Stimulated activated CD8-positive, alpha-beta memory T cell treated with anti-CD3 and anti-CD28 coated beads, Interleukin-4, amount 100 ng/mL, for 4 hours (primary cell): ENCODE measurements at places on chromosomes 3 and 15.

DNA sequence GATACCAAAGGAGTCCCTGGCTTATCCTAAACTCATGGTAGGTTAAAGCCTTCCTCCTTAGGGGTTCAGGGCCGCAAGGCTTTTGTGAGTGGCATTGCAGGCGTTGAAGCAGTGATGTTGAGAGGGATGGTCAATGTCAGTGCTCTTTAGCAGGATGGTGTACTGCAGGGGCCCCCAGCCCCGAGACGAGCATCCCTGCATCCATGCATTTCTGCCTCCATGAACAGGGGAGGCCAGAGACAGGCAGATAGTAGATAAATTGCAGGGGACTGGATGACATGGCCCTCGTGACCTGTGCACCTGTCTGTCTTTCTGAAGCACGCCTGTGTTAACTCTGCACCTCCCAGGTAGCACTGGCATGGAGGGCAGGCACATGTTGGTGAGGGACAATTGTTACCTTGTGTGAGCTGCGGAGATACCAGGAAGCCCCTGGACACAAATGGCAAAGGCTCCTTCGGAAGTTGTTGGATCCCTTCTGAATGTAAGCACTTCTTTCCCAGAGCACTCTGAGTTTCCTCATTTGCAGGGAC, 133.5 kb downstream of the SNRPN start:
- no peak for DNase-seq

GRCh38 chr15:80455051-80455648, 51.0 kb downstream of the ARNT2 start:
- DNase-seq: no peak

GRCh38 chr3:96430079-96430478, 384.3 kb upstream of the EPHA6 start:
- DNase-seq: no peak

DNA sequence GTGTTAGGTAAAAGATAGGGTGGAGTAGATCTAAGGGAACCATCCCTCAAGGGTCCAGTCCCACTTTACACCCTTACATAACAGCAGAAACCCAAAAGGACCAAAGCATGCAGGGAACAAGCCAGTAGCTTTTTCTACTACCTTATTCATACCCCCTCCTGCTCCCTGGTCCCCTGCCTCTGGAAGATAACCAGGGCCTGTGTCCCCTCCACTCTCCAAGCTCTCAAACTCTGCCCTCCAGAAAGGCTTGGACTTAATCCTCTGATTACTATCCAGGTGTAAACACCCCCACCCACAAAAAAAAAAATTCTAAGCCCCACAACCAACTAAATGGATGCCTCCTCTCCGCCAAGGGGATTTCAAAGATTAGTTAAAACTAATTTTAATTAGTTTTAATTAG, 33.9 kb upstream of the STRIT1 start:
- no peak for DNase-seq

GRCh38 chr3:116084999-116085791, 360.1 kb downstream of the LSAMP start:
- no peak for DNase-seq

GRCh38 chr15:65541231-65541820, 11.1 kb downstream of the HACD3 start:
- no peak for DNase-seq

DNA sequence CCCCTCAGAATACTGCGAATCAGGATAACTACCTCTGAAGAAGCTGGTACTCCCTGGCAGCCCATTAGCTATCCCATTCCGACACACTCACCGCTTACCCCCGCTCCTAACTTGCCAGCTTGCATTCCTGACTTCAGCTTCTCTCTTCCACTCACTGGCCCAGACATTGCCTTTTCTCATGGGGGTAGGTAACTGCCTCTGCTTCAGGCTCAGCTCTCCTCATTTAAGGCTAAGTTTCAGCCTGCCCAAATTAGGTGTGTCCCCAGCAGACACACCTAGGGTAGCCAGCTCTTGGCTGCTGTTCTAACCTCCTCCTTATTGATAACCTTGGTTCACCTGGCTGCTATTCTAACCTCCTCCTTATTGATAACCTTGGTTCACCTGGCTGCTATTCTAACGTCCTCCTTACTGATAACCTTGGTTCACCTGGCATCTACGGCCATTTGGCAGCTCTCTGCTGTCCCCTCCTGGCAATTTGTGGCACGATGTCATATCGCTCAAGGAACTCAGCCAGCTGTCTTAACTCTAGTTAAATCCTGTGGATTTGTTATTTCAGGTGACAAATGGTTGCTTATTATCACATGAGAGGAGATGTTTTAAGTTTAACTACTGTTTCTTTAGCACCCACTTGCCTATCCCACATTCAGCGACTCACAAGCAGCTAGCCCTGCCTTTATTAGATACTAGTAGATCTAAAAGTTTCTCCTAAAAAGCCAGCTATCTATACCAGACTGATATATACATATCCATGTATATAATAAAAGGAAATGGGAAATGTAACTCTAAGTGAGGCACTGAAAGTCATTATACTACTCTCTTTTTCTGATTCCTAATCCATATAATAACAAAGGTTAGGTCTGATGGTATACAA, 106.5 kb upstream of the ACP3 start:
- DNase-seq: no peak

DNA sequence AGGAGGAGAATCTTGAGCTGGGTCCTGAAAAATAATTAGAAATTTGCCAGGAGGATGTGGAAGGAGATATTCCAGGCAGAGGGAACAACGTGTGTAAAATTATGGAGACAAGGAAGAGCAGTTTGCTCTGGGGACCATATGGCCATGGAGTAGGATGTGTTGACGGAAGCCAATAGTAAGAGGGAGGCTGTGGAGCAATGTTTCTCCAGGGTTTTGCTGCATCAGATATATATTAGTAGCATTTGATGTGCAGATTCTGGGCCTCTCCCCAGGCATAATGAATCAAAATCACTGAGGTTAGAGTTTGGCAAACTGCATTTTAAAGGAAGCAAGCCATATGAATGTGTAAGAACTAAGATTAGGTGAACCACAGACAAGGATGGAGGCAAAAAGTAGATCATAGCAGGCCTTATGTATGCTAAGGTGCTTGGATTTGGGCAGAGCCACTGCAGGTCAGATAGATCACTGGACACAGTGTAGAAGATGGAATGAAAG, 192.9 kb upstream of the IL12A start:
- no peak for DNase-seq

DNA sequence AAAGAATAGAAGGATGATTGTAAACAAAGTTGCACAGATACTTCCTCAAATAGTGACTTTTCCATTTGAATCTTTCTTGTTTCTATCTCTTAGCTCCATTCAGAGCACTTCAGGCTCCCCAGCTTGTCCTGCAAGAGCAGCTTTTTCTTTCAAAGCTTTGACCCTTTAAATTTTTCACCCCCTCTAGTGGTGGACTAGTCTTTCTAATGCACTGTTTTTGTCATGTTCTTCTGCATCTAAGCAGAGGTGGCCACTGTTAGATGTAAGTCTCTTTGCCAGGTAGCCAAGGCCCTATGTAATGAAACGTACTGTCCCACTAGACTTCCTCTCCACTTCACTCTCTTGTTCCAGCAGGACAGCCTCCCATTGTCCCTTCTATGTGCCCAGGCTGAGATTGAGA, 74.0 kb upstream of the MANF start:
- no peak for DNase-seq

DNA sequence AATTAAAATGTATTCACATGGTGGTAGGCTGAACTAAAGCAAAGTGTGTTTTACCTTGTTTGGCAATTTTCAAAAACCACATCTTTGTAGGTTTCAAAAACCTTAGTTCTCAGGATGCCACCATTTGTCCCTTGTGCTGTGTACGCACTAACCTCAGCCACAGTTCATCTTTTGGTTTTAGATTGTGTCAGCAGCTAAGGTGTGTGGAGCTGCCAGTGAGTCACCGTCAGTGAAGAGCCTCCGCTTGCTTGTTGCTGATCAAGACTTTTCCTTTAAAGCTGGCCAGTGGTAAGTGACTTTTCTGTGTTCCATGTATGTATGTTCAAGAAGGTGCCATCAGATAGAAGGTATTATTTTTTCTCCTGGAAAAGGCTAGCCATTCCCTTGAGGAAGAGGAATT, 21.1 kb downstream of the OXNAD1 start:
- DNase-seq: no peak

- no peak for DNase-seq
Observed at GRCh38 chr3:129673897-129674797, 67.7 kb upstream of the PLXND1 start.

- DNase-seq: no peak
Observed at GRCh38 chr3:110180733-110181132, 843.4 kb upstream of the DPPA4 start.

DNA sequence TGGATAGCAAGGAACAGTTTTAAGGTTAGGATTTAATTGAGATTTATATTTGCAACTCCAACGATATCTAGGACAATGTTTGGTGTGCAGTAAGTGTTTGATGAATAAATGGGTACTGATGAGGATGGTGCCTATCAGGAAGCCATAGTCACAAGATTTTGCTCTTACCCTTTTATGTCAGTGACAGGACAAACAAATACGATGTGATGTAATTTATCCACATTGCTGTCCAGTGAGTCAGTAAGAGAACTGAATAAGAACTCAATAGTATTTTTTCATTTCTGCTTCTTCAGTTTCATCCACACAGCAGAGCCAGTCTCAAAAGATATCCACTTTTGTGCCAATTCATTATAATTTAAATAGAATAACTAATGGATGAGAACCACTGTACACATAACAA, 18.5 kb downstream of the C3orf85 start:
- DNase-seq: no peak
